ENCODE measurements at places on chromosomes 2 and 18. TPM values are rescaled to one million over a fixed set of nuclear protein-coding genes. Genes with fewer than 3 reads are reported as not detected.

- H3K27ac ChIP-seq: no peak overlapping the region
- H3K27me3 ChIP-seq: no peaks in the 10 kb centered on the region
- no peaks in the 10 kb centered on the region for H3K4me1 ChIP-seq
- H3K36me3 ChIP-seq: no peaks in the 10 kb centered on the region
- DNase-seq: no peak
- no peak overlapping the region for H3K4me3 ChIP-seq
These were observed 31.9 kb upstream of the BMPR2 start for GRCh38 chr2:202344178-202344577.

The SLC30A3 gene
- total RNA-seq: not detected

DNA sequence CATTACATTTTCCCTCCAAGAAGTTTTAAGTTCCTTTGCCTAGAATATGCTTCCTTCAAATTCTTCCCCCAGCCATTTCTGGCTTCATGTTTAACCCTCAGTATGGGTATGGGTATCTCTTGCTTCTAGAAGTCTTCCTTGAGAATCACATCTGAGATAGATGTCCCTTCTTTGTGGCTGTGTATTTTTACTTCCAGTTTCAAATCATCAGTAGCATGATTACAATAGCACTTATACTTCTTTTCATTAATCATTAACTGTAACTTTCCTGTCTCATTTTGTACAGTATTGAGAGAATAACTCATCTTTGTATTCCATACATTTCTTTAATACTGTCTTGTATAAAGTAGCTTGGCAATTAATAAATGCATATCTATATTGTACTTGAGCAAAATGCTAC lies 17.3 kb upstream of the PDE1A start:
- no peak overlapping the region for H3K27ac ChIP-seq
- no peak overlapping the region for H3K4me3 ChIP-seq
- DNase-seq: no peak
- H3K36me3 ChIP-seq: no peaks in the 10 kb centered on the region

The DNAJC10 gene
- total RNA-seq: 79.7 TPM

DNA sequence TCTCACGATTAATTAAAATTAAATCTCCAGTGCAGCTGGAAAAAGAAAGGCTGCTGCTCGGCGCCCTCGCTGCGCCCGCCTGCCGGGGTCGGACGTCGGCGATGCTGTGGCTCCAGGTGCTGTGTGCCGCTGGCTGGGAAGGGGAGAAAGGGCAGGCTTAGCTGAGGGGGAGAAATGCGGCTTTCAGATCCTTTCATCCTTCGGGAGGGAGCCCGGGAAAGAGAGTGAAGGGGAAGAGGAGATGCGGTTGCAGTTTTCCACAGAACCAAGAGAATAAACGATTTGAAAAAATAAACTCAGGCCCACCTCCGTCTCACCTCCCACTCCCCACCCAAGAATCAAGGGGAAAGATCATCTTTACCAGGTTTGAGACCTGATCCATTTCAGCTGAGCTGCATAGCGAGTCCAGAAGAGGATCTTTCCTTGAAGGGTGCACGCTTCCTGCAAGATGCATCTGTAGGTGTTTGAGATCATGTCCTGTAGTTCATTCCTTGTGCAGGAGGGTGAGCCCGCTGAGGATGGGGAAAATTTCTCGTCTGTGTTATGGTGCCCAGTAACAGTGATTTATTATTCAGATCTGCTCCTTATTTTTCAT lies 495 bp downstream of the TMEM169 start:
- H3K36me3 ChIP-seq: no peaks in the 10 kb centered on the region
- no peak for DNase-seq
- H3K4me1 ChIP-seq: no peaks in the 10 kb centered on the region
- peak overlapping the region; percentile 59 for H3K4me3 ChIP-seq
- H3K27ac ChIP-seq: peak overlapping the region; percentile 47

DNA sequence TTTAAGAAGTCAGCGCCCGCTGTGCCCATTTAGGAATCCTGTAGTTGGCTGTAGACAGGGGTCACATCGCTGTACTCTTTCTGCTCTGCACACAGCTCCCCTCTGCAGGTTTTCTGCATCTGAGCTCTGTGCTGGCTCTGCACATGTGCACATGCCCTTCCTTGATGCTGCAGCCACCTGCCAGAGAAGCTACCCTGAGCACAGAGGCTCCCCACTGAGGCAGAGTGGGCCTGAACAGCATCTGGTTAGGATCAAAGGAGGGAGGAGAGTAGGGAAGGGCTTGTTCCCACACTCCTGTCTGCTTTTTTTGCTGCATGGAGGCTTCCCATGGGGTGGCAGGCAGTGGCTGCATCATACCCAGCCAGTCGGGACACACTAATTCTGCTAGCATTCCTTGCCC lies 238.9 kb downstream of the FHOD3 start:
- no peak for DNase-seq
- no peaks in the 10 kb centered on the region for H3K27me3 ChIP-seq
- H3K36me3 ChIP-seq: no peaks in the 10 kb centered on the region

- no peaks in the 10 kb centered on the region for H3K4me1 ChIP-seq
- no peak for DNase-seq
- H3K4me3 ChIP-seq: no peak overlapping the region
- no peaks in the 10 kb centered on the region for H3K36me3 ChIP-seq
- H3K27ac ChIP-seq: no peak overlapping the region
- H3K27me3 ChIP-seq: no peaks in the 10 kb centered on the region
These were observed 182.1 kb downstream of the ZNF804A start for GRCh38 chr2:184780384-184780783.

The CNTNAP5 gene
- 0.28 TPM for total RNA-seq

- DNase-seq: peak; percentile 42
- H3K4me1 ChIP-seq: peaks cover 32% of the 10 kb centered on the region
- H3K27me3 ChIP-seq: no peaks in the 10 kb centered on the region
These were observed 206.5 kb downstream of the SETBP1 start for GRCh38 chr18:44887227-44887631.

DNA sequence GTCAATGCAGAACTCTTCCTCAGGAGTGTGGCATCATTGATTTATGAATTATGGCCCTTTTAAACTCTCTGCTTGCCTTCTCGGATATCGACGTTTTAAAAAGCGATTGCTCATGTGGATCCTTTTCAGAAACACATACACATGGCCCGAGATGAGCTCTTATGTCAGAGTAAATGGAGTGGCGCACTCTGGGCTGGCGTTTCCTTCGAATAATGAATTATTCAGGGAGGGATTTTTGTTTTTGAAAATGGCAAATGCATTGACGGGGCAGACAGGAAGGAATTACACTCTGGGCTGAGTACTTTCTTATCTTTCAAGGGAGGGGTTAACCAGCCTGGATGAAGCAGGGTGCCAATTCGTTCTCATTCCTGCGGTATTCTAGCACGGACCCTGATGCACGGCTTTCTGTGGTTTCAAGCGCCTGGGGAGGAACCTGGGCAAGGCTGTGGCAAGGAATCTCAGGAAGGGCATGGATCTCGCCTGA lies 142.7 kb downstream of the PRKCE start:
- peaks cover 9% of the 10 kb centered on the region for H3K4me1 ChIP-seq
- H3K36me3 ChIP-seq: no peaks in the 10 kb centered on the region
- H3K27me3 ChIP-seq: no peaks in the 10 kb centered on the region
- no peak overlapping the region for H3K27ac ChIP-seq

DNA sequence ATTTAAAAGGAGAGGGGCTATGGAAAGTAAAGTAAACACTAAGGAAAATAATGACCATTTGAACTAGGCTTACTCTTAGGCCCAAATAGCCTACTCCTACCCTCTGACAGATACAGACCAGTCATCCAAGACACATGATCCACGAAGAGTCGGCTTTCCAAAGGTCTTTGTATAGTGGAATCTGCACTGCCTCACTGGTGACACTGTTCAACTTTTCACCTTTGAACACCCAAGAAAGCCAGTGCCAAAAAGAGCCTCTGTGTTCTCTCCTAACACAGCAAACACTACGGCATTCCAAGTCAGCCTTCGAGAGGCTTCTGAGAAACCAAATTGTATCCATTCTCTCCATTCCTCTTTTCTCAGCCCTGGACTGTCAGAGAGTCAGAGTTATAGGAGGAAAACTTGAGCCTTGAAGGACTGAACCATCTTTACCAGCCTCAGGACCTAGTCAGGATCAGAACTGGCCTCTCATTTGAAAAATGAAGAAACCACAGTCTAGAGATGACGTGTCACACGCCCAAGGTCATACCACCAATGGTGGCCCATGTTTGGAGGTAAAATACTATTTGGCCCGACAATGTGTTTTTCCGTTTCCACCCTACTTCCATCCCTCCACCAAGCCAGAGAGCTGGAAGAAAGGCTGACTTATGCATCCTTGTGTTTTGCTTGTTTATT lies 267.4 kb upstream of the ACVR2A start:
- no peaks in the 10 kb centered on the region for H3K36me3 ChIP-seq
- DNase-seq: no peak
- H3K4me1 ChIP-seq: no peaks in the 10 kb centered on the region
- no peaks in the 10 kb centered on the region for H3K27me3 ChIP-seq
- no peak overlapping the region for H3K4me3 ChIP-seq

The SFT2D3 gene
- 3.4 TPM for total RNA-seq

GRCh38 chr2:25954199-25954752 lies 28.0 kb downstream of the KIF3C start:
- H3K27ac ChIP-seq: no peak overlapping the region
- no peaks in the 10 kb centered on the region for H3K36me3 ChIP-seq
- no peaks in the 10 kb centered on the region for H3K4me1 ChIP-seq
- no peak overlapping the region for H3K4me3 ChIP-seq
- H3K27me3 ChIP-seq: no peaks in the 10 kb centered on the region
- DNase-seq: no peak

All from pancreas (tissue), 10 donors.